Activated CD4-positive, alpha-beta T cell treated with anti-CD3 and anti-CD28 coated beads, Interleukin-2, amount 10 ng/mL, durations not matched to agents 24 days and 14 days (primary cell): ENCODE measurements at places on chromosomes 16 and 17. TPM values are rescaled to one million over a fixed set of nuclear protein-coding genes. Genes with fewer than 3 reads are reported as not detected.
A peak's percentile ranks its signal among the peaks of the same experiment; 100 is the strongest.

The DNAH3 gene
- 0.02 TPM in 1 of 2 replicates, not detected in the other for total RNA-seq

The STAC2 gene
- total RNA-seq: not detected in 2 replicates

The EPN3 gene
- not detected in 2 replicates for total RNA-seq

DNA sequence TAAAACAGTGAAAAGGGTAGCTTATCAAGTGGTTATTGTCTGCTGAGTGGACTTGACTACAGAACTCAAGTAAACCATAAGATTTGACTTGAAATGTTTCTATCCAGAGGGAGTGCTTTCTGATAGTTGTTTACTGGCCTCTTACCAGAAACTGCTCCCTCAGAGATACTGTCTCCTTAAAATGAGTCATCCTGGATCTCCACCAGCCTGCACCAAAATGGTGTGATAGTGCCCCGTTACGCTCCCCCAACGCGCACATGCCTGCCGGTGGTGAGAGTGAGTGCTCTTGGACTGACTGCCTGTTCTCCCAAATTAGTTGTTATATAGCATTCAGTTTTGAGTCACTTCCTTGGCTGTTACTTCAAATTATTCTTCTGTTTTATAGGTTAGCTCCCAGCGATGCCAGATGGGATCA lies 22.9 kb downstream of the PRCD start:
- peaks cover 77% of the 10 kb centered on the region for H3K36me3 ChIP-seq
- H3K27ac ChIP-seq: peak overlapping the region; percentile 14
- H3K4me3 ChIP-seq: peak overlapping the region; percentile 35
- DNase-seq: no peak
- H3K27me3 ChIP-seq: no peaks in the 10 kb centered on the region

DNA sequence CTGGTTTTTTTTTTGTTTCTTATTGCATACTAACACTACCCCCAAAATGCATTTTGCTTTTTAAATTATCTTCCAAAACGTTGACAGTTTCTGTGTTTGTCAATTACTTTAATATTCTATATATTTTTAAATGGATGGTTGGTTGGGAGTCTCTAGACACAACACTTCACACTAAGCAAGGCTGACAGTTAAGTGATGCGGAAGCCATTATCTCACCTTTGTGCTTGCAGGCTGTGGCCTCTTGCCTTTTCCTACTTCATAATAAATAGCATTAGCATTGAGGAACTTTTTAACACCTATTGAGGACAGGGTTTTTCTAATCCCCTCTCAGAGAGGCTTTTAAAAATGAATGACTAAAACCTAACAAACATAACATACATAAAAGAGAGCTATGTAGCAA lies 280.8 kb upstream of the TBX2 start:
- DNase-seq: no peak
- H3K27ac ChIP-seq: no peak overlapping the region
- H3K4me3 ChIP-seq: no peak overlapping the region
- peaks cover 2% of the 10 kb centered on the region for H3K4me1 ChIP-seq

DNA sequence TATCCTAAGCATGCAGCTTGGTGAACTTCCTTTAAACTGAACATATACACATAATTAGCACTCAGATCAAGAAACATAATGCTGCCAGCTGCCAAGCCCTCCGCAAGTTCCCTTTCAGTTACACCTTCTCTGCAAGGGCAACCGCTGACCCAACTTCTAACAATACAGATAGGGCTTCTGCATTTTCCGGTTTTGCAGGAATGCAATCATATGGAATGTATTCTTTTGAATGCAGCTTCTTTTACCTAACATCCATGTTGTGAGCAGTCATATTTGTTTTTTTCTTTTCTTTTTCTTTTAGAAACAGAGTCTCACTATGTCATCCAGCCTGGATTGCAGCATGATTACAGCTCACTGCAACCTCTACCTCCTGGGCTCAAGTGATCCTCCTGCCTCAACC lies 110.7 kb downstream of the GSG1L start:
- H3K4me1 ChIP-seq: no peaks in the 10 kb centered on the region
- peaks cover 1% of the 10 kb centered on the region for H3K27me3 ChIP-seq
- no peak overlapping the region for H3K27ac ChIP-seq

DNA sequence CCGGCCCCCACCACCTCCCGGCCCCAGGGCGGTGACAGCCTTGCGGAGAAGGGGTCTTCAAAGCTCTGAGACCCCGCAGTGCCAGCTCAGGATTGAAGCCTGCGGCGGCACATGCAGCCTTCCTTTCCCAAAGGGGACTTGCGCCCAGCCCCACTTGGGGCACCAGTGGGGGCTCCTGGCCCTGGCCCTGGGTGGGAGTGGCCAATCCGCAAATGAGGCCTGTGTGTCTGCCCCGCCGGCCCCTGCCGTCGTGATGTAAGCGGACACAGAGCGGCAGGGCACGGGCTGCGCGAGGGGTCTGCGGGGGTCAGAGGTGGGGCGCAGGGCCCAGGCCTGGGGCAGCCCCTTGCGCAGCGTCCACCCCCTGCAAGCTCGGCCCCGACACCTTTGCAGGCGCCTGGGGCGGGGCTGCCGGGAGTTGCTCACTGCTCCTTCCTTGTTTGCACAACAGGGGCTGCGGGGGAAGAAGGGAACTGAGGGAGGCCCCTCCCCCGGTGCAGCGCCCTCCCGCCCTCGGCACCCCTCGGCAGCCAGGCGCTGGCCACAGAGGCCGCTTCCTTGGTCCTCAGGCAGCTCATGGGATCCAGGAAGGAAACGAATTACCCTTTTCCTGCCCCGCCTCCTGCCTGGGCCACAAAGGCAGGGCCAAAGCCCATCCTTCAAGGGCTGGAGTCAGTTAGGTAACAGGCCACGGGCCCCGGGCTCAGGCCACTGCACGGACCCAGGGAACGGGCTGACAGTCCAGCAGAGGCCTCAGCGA lies 2.9 kb downstream of the SLC16A3 start:
- no peaks in the 10 kb centered on the region for H3K27me3 ChIP-seq
- peaks cover 16% of the 10 kb centered on the region for H3K36me3 ChIP-seq
- H3K27ac ChIP-seq: no peak overlapping the region
- H3K4me1 ChIP-seq: peaks cover 13% of the 10 kb centered on the region
- peak overlapping the region; percentile 26 for H3K4me3 ChIP-seq

GRCh38 chr17:81049973-81050551 lies 15.1 kb downstream of the BAIAP2 start:
- H3K4me1 ChIP-seq: peaks cover 7% of the 10 kb centered on the region
- no peak for DNase-seq
- no peak overlapping the region for H3K27ac ChIP-seq
- H3K27me3 ChIP-seq: no peaks in the 10 kb centered on the region
- no peaks in the 10 kb centered on the region for H3K36me3 ChIP-seq
- no peak overlapping the region for H3K4me3 ChIP-seq

DNA sequence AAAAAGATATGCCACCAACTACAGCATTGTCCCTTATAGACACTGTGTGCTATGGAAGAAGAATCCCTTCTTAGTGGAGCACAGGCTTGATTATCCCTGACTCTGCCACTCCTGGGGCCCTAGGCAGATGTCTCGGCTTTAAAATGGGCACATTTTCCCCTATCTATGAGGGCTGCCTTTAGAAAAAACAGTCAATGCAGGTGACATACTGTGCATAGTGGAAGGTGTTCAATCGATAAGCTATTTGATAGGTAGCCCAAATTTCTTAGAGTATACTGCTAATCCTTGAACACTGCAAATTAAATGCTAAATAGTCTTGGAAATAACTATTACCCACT lies 64.4 kb downstream of the PARN start:
- no peak overlapping the region for H3K4me3 ChIP-seq
- no peak for DNase-seq
- H3K4me1 ChIP-seq: peaks cover 11% of the 10 kb centered on the region
- no peaks in the 10 kb centered on the region for H3K36me3 ChIP-seq

DNA sequence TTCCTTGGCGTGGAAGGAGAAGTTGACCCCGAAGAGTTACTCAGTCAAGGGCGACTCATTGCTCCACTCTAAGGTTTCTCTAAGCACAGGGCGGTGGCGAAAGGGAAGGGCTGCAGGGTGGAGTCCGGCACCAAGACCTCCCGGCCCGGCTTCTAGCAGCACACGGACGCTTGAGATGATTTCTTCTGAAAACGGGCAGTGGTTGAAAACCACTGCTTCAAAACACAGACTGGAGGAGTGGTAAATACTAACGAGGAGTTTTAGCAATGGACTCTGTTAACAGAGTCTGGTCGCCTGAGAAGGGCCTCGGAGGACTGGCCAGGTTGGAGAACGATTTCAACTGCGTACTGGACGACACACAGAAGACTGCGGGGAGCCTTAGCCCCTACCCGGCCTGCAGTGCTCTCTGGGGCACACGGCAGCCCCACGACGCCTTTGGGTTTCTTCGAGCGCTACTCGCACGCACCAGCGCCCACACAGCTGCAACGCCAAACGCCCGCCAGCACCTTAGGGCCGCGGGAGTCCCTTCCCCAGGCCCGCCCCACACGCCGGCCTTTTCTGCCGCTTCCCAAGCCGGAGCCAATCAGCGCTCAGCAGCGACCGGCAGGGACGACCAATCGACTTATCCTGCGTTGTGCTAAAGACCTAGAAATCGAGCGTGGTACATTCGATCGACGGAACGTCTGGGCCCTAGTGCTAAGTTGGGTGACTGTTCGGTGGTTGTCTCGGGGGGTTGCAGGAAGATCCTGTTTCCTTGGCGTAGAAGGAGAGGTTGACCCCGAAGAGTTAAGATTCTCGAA lies 14.4 kb upstream of the CA4 start:
- DNase-seq: peak; percentile 96
- peak overlapping the region; percentile 85 for H3K27ac ChIP-seq

DNA sequence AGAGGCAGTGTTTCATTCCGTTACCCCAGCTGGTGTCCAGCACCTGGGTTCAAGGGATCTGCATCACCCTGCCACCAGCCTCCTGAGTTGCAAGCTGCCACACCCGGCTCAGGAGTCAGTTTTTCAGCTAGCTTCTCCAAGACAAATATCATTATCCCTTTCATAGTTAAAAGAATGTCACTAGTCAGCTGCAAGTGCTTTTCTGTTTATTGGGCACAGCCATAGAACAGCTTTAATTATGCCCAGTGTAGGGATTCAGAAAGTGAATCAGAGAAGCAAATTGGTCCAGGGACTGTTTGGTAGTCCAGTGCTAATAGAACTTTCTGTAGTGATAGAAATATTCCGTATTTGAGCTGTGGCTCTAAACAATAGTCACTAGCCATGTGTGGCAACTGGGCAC lies 2.9 kb upstream of the AOC3 start:
- no peaks in the 10 kb centered on the region for H3K27me3 ChIP-seq
- H3K27ac ChIP-seq: no peak overlapping the region
- H3K4me3 ChIP-seq: no peak overlapping the region
- H3K36me3 ChIP-seq: peaks cover 29% of the 10 kb centered on the region
- H3K4me1 ChIP-seq: peaks cover 12% of the 10 kb centered on the region
- no peak for DNase-seq

DNA sequence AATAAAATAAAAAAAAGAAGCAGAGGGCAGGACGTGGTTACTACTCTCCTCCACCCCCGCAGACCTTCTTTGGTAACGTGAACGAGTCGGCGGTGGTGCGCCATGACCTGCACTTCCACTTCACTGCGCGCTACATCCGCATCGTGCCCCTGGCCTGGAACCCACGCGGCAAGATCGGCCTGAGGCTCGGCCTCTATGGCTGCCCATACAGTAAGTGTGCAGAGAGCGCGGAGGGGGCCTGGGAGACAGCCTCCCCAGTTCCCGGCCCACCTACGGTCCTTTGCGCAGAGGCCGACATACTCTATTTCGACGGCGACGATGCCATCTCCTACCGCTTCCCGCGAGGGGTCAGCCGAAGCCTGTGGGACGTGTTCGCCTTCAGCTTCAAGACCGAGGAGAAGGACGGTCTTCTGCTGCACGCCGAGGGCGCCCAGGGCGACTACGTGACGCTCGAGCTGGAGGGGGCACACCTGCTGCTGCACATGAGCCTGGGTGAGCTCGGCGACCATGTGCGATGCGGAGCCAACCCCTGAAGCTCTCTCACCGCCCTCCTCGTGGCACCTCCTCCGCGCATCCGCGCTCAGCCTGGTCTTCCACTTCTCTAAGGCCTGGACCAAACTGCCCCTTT lies 2.7 kb downstream of the CNTNAP1 start:
- DNase-seq: no peak
- no peak overlapping the region for H3K4me3 ChIP-seq
- peaks cover 31% of the 10 kb centered on the region for H3K4me1 ChIP-seq
- no peak overlapping the region for H3K27ac ChIP-seq

GRCh38 chr16:71807905-71808592 lies 585 bp downstream of the AP1G1 start:
- peak overlapping the region; percentile 94 for H3K4me3 ChIP-seq
- DNase-seq: peak; percentile 66
- H3K27ac ChIP-seq: peak overlapping the region; percentile 100
- H3K36me3 ChIP-seq: peaks cover 18% of the 10 kb centered on the region
- H3K27me3 ChIP-seq: no peaks in the 10 kb centered on the region

DNA sequence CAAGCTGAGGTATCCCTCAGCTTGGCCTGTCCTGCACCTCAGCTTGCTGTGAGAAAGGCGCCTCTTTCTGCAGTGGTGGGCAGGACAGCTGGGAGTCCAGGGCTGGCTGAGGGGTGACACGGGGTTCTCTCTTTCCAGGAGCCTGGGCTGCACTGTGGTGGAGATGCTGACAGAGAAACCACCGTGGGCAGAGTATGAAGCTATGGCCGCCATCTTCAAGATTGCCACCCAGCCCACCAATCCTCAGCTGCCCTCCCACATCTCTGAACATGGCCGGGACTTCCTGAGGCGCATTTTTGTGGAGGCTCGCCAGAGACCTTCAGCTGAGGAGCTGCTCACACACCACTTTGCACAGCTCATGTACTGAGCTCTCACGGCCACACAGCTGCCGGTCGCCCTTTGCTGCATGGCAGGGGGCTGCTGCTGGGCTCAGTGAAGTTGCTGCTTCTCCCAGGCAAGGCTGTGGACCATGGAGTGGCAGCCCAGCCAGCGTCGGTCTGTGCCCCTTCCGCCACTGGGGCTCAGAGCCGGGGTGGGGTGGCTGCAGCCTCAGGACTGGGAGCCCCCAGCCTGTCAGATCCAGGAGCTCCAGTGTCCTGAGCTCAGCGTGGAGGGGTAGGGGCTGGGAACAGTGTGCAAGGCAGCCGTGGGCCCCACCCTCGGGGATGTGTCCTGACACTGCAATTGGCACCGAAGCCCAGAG lies 6.4 kb downstream of the LIMD2 start:
- peaks cover 40% of the 10 kb centered on the region for H3K36me3 ChIP-seq
- H3K4me1 ChIP-seq: peaks cover 31% of the 10 kb centered on the region
- peak overlapping the region; percentile 38 for H3K27ac ChIP-seq
- peak; percentile 58 for DNase-seq
